Fibroblast of lung (primary cell): ENCODE measurements at places on chromosomes 7 and 10. TPM values are rescaled to one million over a fixed set of nuclear protein-coding genes. Genes with fewer than 3 reads are reported as not detected.
A peak's percentile ranks its signal among the peaks of the same experiment; 100 is the strongest.

OR6V1 gene
- not detected in 2 replicates for total RNA-seq

- H3K36me3 ChIP-seq, result no peaks in the 10 kb centered on the region
- H3K27me3 ChIP-seq, result peaks cover 2% of the 10 kb centered on the region
- DNase-seq, result no peak
- no peak overlapping the region for H3K4me3 ChIP-seq
- H3K27ac ChIP-seq, result no peak overlapping the region
These were observed 23.4 kb upstream of the SMIM30 start for GRCh38 chr7:113141803-113142202.

DNA sequence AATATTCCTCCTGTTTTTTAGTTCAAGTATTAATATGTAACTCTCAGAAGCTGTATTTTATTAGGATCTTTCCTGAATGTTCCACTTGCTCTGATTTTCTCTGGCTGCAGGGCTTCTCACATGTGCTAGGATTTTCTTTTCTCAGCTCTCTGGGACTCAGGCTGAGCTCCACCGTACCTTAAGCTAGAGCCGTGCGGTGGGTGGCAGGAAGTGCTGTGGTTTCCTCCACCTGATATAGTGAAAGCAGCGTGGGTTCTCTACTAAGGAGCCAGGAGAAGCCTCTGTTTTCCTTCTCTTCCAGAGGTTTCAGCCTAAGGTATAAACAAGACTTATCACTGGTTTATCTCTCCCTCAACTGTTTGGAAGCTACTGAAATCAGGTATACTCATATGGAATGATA lies 433.6 kb downstream of the NRG3 start:
- no peaks in the 10 kb centered on the region for H3K36me3 ChIP-seq
- H3K27me3 ChIP-seq, result no peaks in the 10 kb centered on the region
- H3K4me1 ChIP-seq, result no peaks in the 10 kb centered on the region
- no peak overlapping the region for H3K27ac ChIP-seq

GRCh38 chr7:152553671-152554317 lies 118.0 kb upstream of the KMT2C start:
- H3K4me1 ChIP-seq, result no peaks in the 10 kb centered on the region
- H3K27ac ChIP-seq, result no peak overlapping the region
- DNase-seq, result no peak
- no peaks in the 10 kb centered on the region for H3K27me3 ChIP-seq
- H3K4me3 ChIP-seq, result no peak overlapping the region
- no peaks in the 10 kb centered on the region for H3K36me3 ChIP-seq

DNA sequence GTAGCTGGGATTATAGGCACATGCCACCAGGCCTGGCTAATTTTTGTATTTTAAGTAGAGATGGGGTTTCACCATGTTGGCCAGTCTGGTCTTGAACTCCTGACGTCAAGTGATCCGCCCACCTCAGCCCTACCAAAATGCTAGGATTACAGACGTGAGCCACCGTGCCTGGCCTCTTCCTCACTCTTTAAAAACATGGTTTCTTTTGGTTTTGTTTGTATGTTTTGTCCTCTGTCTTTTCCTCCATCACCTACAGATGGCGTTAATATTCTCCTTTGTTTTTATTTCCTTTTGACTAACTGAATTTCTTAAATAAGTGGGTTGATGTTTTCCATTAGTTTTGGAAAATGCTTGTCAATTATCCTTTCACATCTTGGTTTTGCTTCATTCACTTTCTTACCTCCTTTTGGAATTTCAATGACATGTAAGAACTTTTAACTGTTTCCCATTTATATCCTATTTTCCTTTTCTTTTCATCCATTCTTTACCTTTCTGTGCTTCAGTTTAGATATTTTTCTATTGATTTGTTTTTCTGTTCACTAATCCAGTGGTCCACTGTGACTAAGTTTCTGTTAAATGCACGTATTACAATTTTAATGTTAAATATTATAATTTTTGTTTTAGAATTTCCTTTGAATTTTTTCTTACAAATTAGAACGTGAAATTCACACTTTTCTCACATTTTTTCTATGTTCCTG lies 104.1 kb downstream of the ZNF467 start:
- no peaks in the 10 kb centered on the region for H3K27me3 ChIP-seq
- no peak overlapping the region for H3K27ac ChIP-seq
- H3K4me3 ChIP-seq, result no peak overlapping the region

DNA sequence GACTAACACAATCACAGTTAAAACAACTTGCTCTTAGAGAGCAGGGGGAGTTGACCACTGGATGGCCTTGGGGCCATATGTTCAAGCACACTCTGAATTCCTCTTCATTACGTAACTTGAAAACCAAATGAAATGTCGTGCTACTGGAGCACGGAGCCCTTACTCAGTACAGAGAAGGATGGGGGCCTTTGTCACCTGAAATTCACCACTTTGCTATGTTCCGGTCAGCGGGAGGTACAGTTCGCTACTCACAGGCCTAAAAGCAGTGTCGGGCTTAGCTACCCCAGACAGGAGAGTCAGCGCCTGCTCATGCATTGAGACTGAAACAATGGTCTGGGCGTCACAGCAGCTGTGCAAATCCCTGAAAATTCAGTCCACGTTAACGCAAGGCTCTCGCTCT lies 39.6 kb downstream of the GLI3 start:
- H3K27me3 ChIP-seq, result no peaks in the 10 kb centered on the region
- no peak overlapping the region for H3K27ac ChIP-seq
- no peak overlapping the region for H3K4me3 ChIP-seq
- DNase-seq, result peak; percentile 82
- H3K4me1 ChIP-seq, result peaks cover 8% of the 10 kb centered on the region

DNA sequence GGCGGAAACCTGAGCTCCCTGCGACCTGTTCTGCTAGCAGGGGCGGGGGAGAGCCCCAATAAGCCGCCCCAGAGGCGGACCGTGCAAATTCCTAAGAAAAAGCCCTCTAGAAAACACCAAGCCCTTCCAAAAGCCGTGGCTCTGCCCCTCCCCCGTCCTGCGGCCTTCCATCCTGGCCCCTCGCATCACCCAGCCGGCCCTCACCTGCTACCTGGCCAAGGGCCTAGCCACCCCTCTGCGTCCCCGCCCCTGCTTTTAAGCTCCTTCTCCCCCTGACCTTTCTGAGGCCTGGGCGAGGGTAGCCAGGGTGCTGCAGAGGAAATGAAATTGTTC lies 24.9 kb downstream of the SKIDA1 start:
- H3K4me1 ChIP-seq, result no peaks in the 10 kb centered on the region
- no peak for DNase-seq
- H3K36me3 ChIP-seq, result no peaks in the 10 kb centered on the region
- no peak overlapping the region for H3K27ac ChIP-seq

GRCh38 chr7:100674411-100675104 lies 1.0 kb downstream of the GNB2 start:
- H3K36me3 ChIP-seq, result peaks cover 19% of the 10 kb centered on the region
- peak overlapping the region; percentile 82 for H3K4me3 ChIP-seq
- DNase-seq, result no peak
- H3K27me3 ChIP-seq, result no peaks in the 10 kb centered on the region
- peak overlapping the region; percentile 92 for H3K27ac ChIP-seq

GRCh38 chr10:71603150-71603549 lies 116.4 kb downstream of the C10orf105 start:
- no peak overlapping the region for H3K4me3 ChIP-seq
- no peak for DNase-seq
- H3K27me3 ChIP-seq, result no peaks in the 10 kb centered on the region
- peaks cover 5% of the 10 kb centered on the region for H3K4me1 ChIP-seq

DNA sequence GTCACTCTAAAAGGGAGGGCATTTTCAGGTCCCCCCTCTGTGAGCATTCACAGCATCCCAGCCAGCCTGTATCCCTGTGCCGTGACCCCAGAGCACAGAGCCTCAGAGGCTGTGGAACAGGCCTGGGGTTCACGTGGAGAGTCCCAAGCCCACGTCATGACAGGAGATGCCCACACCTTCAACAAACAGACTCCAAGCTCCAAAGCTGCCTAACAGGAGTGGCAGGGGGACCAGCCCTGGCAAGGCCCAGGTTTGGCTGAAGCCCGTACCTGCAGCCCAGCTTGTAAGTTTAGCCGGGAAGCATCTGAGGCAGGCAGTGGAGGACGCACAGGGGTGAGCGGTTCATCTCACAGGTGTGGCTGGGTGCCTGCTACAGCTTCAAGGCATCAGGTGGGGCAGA lies 33.5 kb downstream of the LHPP start:
- H3K27me3 ChIP-seq, result no peaks in the 10 kb centered on the region
- no peak overlapping the region for H3K4me3 ChIP-seq
- no peak for DNase-seq
- H3K36me3 ChIP-seq, result no peaks in the 10 kb centered on the region
- H3K4me1 ChIP-seq, result no peaks in the 10 kb centered on the region
